Ureter (tissue), 1 donor: ENCODE measurements at places on chromosomes 7 and 10. TPM values are rescaled to one million over a fixed set of nuclear protein-coding genes. Genes with fewer than 3 reads are reported as not detected.

The C10orf90 gene
- total RNA-seq = not detected

DNA sequence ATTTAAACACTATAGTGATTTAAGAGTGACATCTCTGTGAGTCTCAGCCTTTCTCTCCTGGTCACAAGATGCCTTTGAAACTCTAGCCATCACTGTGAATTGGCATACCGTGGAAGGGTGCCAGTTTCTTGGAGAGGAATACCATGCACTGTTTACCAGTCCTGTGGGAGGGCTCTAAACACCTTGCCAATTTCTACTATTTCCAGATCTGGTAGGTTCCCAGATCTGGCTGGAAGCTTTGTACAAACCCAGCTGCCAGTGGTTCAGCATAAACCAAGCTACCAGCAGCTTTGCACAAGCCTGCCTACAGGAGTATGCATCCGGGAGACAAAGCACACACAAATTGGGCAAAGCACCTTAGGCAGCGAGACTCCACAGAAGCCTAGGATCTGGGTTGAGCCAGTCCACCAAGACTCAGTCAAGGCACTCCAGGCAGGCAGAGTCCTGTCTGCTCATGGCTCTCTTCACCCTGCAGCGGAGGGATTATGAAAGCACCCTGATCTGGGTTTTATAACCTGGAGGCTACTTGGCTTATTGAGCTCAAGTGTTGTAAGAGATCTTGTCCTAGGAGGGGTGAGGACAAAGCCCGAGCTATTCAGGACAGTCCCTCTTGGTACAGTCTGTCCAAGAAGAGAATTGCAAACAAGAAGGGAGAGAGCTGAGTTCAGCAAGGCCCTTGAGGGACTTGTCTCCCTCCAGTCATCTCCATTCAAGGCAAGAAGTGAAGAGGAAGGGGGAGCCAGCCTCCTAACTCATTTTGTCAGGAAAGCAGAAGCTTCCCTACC, 23.6 kb downstream of the MCM10 start:
- DNase-seq = no peak

The CREB5 gene
- 10.6 TPM for total RNA-seq

The SPDYE2B gene
- total RNA-seq = not detected

DNA sequence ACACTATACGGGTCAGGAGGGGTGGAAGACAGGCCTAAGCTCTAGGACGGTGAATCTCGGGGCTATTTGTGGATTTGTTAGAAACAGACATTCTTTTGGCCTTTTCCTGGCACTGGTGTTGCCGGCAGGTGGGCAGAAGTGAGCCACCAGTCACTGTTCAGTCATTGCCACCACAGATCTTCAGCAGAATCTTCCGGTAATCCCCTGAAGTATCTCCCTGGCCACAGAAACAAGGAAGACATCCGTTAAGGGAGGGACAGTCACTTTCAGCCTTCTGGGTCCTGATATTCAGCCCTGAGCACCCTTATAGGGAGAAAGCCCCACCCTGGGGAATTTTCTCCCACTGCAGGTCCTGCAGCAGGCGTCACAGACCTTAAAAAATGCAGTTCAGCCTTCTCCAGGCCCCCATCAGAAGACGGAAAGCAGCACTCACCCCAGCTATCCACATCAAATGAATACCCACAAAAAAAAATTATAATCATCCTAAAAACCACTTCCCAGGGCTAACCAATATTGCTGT, 23.2 kb downstream of the PLAC9 start:
- DNase-seq = no peak

DNA sequence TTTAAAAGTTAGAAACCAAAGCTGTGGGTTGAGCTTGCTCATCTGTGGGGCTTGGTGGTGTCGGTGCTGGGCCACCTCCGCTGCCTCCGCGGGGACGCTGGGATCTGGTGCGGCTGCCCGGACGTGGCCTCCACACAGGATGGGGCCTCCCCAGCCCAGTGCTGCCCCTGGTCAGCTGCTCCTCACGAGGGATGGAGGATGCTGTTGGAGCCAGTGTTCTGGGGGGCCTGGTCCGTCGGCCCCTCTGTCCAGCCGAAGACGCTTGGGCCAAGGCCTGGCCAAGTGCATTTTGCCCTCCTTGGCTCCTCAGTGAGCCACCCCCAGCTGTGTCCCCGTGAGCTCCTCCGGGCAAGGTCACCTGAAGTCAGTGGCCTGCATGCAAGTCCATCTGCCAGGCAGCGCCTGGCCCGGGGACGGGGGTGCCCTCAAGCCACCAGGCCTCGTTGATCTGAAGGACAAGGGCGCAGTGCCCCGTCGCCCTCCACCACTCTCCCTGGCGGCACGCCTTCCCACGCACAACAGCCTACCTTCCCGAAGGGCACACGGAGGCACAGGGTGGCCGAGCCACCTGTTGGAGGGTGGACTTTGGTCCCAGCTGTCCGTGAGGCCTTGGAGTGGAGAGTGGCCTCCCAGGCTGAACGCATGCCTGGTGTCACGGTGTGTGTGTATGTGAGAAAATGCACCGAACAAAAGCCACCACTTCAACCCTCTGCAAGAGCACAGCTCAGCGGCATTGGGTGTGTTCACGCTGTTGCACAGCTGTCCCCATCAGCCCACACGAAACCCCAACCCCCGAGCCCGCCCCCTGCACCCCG, 27.3 kb downstream of the KNDC1 start:
- no peak for DNase-seq

DNA sequence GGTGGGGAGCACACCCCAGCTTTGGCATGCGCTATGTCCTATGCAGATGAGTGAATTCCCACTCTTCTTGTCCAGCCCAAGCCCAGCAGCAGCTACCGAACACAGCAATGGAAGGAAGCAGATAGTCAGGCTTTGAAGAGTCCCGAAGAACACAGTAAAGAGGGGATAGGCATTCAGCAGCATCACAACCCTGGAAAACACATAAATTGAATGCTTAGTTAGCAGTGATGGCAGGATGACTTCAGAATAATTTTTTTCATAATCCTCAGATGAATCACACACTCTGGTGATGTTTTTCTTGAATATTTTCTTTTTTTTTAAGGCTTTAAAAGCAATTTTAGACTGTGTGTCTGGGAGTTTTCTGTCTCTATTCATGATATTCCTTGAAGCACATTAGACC, 95.8 kb downstream of the CFAP58 start:
- DNase-seq = no peak

The SAMD9 gene
- 8.1 TPM for total RNA-seq

DNA sequence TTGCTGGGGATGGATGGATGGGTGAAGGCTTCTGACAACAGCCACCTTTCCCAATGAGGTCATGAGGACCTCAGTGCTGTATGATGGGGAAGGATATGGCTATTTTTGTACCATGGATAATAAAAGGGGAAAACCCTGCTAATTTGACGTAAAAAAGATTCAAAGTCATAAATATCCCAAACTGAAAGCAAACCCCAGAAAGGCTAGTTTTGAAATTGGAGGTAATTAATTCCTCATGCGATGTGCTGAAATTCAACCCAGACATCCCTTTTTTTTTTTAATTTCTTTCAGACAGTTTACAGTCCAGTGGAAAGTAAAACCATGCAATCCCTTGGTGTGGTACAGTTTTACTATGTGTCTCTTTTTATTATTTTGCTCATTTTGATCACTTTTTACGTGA, 254.5 kb upstream of the BMPER start:
- no peak for DNase-seq

- DNase-seq = no peak
Measured at GRCh38 chr10:34049887-34050286, 715.4 kb upstream of the NRP1 start.

DNA sequence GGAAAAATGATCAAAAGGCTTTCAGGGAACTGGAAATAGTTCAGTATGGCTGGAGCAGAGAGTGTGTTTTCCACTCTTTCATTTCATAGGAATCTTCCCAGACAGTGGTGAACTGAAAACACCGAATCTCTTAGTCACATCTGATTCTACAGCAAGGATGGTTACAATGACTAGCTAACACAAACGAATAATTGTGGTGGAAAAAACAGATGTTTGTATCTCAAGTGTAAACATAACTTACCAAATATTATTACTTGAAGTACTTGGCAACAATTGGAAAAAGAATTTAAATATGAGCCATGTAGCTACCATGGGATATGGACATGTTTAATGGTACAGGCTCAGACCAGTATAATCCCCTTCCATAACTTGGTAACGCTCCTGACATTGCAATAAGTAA, 21.1 kb upstream of the BPGM start:
- no peak for DNase-seq

GRCh38 chr7:50382455-50382854, 67.7 kb downstream of the FIGNL1 start:
- no peak for DNase-seq

The PRSS37 gene
- total RNA-seq = not detected

DNA sequence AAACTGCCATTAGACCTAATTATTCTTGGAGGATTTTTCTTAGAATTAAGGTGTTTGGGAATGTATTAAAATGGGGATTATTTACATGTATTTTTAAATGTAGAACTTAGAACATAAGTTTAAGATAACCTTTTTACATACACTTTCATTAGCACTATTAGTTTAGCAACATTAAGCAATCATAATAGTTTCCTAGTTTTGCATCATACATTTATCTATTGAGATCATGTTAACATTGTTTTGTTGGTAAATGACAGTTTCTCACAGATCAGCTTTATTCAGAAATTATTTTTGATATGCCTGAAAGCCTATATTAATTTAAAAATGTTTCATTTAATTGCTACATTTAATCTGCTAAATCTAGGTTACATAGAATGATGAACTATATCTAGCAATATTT, 189.7 kb upstream of the PPP1R3A start:
- no peak for DNase-seq

DNA sequence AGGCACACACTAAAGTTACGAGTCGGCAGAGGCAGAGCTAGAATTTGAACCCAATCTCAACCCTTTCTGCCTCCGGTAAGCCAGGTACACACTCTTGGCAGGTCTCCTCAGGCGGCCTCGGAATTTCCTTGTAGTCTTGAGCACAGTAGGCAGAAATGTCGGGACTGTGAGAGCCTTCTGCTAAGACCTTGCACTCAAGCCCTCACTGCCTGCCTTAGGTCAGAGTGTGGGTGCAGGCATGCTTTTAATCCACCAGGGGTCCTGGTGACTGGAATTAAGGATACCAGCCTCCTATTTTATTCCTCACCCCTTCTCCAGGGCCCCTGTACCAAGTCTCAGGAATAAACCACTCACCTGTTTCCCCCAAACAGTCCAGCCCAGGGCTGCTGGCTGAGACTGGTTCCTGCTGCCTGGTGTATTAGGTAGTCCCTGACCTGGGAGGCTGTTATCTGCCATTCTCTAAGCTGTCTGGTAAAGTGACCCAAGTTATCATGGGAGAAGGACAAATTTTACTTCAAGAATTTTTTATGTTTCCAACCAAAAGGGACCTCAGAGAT, 855 bp downstream of the ATP6V1F start:
- DNase-seq = no peak

DNA sequence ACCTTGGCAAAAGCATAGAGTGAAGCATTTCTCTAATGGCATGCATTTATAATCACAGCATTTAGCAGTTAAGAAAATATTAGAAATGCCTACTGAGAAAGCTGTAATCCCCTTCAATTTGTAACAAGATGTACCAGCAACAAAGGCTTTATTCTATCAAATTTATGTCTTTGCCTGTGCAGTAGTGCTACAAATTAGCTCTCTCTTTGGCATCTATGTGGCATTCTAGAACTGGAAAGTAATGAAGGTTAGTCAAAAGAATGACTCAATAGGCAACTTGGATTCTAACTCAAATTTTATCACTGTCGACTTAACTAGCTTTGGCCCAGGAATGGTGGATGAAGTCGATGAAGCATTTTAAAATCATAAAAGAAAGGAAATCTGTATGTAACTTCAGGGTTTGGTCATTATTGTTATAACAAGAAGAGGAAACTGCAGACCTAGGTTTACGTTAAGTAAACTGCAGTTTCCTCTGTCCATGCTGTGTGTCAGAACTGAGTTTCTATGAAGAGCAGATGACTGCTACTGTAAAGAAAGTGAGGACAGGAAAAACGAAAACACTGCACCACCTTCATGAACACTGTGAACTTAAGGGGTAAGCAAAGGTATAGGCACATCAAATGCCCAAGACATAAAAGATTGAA, 140.0 kb downstream of the RAPGEF5 start:
- no peak for DNase-seq

GRCh38 chr7:97842006-97842405, 30.2 kb downstream of the ASNS start:
- DNase-seq = no peak

The PDZD7 gene
- 0.18 TPM for total RNA-seq

The VWDE gene
- 2.6 TPM for total RNA-seq

- no peak for DNase-seq
Measured at GRCh38 chr7:84100866-84101265, 93.7 kb downstream of the SEMA3A start.

DNA sequence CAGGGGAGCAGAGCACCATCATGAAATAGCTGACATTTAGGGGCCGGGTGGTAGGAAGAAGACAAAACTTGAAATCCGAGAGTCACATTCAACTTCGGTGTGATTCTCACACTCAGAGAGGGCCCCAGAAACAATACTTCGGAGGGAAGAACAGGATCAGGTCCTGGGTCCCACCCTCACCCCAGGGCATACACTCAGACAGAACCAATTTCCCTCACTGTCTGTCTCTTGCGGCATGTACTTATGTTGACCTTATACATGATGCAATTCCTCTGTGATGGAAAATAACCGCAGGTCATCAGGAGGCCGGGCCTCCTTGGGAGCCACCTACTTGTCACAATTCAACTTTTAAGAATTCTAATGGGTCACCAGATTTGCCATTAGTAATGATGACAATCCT, 26.3 kb upstream of the HMX3 start:
- DNase-seq = no peak

DNA sequence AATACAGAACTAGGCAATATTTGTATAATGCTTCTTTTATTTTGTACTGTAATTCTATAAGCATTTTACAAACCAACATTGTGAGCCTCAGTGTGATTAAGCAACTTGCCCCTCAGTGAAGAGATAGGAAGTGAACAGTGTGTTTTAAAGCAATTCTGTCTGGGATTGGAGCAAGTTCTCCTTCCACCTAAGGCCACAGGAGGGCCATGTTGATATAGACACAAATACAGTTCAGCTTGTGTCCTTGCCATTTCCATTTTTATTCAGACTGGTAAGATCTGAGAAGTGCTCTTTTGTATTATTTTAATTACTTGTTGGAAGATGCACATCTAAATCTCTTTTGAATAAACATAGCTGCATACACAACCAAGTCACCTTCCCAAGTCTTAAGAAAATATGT, 416.3 kb upstream of the COBL start:
- DNase-seq = no peak

DNA sequence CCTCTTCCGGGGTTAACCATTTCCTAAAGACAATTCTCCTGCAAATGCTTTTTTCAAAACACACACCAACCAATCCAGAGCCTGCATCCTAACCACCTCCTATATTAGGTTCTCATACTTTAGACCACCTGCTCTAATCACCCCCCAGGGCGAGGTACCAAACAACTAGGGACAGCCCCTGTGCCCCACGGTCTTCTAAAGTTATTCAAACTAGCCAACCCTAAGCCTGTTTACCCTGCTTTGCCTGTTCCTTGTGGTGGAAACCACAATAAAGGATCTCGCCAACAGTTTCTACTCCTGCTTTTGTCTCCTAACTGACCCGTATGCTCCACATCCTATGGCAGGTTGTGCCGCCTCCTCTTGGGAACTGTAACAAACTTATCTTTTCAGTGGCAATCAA, 21.1 kb downstream of the SP4 start:
- no peak for DNase-seq

The PRLHR gene
- total RNA-seq = not detected
